ENCODE measurements at places on chromosomes 7 and 10.

GRCh38 chr10:71156436-71156835 is 55.9 kb upstream of the UNC5B start:
- DNase-seq: no peak

DNA sequence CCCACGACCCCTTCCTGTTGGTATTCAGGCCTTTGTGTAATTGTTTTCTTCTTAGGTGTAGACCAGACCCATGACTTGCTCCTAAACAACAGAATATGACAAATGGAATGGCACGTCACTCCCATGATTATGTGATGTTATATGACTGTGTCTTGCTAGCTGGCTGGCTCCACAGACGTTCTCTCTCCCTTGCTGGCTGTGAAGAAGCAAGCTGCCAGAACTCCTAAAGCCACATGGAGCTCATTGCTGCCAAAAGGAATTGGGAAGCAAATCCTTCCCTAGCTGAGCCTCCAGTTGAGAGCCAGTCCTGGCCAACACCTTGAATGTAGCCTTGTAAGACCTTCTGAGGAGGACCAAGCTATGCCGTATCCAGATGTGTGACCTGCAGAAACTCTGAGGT is 74.2 kb downstream of the RAB18 start:
- no peak for DNase-seq

- DNase-seq: no peak
Observed at GRCh38 chr7:76998285-76998589, 33.9 kb downstream of the SPDYE17 start.

GRCh38 chr10:6528198-6528950 is 51.7 kb downstream of the PRKCQ start:
- DNase-seq: no peak

GRCh38 chr10:27068217-27068891 is 31.9 kb downstream of the ANKRD26 start:
- DNase-seq: no peak

DNA sequence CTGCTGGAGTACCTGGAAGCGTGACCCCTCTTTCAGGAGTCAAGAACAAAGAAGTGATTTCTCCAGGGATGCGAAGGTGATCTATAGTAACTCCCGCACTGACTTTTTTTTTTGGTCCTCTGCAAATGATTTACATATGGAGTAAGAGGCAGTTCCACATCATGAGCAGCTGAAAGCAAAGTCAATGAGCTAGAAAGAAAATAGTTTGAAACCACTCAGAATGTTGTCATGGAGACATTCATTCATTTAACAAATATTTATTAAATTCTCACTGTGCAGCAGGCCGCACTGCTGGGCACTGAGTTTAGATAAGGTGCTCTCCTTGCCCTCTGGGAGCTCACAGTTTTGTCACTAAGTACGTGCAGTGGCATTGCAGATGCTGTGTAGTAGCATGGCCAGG is 206.7 kb downstream of the CAMK1D start:
- no peak for DNase-seq

Data from heart left ventricle (tissue), 16 donors.